ENCODE measurements at places on chromosomes 5 and 9. TPM values are rescaled to one million over a fixed set of nuclear protein-coding genes. Genes with fewer than 3 reads are reported as not detected.

- DNase-seq = peak; percentile 71
Observed at GRCh38 chr9:129026442-129027223, 1.5 kb downstream of the SH3GLB2 start.

GRCh38 chr5:82422751-82423181, 144.6 kb upstream of the RPS23 start:
- no peak for DNase-seq

DNA sequence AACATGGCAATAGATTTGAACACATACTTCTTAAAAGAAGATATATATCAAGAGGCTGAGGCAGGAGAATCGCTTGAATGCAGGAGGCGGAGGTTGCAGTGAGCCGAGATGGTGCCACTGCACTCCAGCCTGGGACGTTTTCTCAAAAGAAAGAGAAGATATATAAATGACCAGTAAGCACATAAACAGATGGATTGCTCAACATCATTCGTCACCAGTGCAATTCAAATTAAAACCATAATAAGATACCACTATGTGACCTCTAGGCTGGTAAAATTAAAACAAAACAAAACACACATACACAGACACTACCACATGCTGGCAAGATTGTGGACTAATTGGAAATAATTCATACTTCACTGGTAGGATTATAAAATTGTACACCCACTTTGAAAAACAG, 5.3 kb upstream of the TXN start:
- DNase-seq = no peak

GRCh38 chr5:35145691-35146317, 84.5 kb downstream of the PRLR start:
- no peak for DNase-seq

GRCh38 chr5:52783226-52783959, 4.3 kb upstream of the ITGA1 start:
- no peak for DNase-seq

DNA sequence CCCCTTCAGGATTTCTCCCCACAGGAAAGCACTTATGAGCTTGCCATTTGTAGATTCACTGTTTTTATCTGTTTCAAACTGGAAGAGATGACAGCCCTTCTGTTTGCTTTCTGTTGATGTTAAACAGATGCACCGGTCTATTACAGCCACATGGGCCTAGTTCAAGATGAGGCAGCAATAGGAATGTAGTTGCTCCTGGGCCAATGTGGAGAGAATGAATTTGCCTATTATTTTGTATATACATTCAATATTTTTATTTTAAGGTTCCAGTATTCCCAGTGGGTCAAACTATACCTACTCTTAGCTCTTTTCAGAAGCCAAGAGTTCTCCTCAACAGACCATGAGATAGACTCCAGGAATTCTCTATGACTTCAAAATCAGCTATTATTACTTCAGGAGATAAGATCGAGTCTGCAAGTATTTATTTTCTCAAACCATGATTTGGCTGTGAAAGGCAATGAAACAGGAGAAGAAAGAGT, 461.6 kb downstream of the RASEF start:
- no peak for DNase-seq

GRCh38 chr5:102715082-102715807, 39.9 kb upstream of the PAM start:
- no peak for DNase-seq

DNA sequence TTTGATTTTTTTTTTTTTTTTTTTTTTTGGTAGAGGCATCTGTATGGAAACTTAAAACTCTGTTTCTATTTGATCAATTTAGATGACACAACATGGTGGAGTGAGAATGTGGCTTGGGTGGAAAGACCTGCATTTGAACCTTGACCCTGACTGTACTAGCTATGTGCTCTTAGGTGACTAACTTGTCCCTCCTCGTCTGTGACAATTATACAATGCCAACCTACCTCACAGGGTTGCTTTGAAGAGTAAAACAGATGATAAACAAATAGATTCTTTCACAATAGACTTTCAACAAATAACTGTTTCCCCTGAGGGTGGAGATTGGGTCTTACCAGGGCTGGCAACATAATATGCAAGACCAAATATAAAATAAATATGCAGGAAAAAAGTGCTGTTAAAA, 109.3 kb downstream of the CRB2 start:
- no peak for DNase-seq

DNA sequence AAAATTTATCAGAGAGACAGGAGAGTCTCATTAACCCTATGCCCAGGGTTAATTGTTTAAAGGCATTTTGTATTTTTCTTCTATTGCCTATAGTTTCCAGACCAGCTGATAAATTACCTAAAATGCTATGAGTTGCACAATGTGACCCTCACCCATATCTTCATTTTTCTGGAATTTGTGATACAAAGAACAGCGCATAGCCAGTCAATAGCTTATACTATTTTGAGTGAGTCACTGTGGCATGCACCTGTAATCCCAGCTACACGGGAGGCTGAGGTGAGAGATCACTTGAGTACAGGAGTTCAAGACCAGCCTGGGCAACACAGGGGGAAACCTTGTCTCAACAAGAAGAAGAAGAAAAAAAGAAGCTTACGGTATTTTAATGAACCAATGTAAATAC, 2.8 kb downstream of the C9orf153 start:
- no peak for DNase-seq

DNA sequence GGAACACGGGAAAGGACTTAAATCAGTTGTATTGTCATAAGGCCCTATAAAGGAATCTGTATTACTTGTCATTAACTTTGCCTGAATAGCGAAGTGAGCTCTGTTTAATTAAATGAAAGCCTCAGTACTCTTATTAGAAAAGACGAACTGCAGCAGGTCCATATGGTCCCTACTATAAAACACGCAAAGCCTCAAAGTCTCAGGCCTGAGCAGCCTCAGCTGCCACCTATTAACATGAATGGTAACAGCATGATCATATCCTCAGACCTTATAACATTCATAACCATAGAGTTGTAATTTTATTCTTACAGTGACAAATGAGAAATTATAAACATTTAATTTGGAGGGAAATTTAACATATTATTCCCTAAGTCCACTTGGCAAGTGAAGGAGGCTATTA, 1113.7 kb upstream of the WWC1 start:
- no peak for DNase-seq

- DNase-seq = no peak
Observed at GRCh38 chr5:54073735-54074134, 236.6 kb downstream of the ARL15 start.

DNA sequence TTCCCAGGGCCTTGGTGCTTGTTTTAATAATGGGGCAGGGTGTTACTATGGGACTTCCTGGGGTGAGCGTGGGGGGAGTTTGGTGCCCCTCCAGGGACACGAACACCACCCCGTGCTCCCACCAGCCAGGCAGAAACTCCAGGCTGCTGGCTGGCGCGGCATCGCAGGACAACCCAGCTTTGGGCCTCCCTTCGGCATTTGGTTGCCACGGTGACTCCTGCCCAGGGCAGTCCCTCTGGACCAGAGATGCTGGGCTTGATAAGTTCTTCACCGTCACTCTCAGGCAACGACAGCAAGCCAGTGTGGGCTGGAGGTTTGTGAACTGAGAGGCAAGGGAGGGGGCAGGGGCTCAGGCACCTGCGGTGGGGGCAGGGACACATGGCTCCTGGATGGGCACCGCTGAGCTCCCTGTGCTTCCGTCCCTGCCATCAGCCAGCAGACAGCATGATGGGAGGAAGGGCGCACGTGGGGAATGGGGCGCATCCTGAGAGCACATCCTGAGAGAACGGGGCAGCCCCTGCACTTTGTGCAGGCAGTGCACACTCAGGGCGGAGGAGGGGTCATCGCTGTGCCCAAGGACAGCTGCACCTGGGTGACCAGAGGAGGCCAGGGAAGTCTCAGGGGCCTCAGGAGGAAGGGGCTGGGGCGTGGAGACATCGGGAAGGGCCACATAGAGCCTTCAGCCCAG, 116.4 kb downstream of the RXRA start:
- DNase-seq = no peak

- no peak for DNase-seq
Observed at GRCh38 chr5:94910721-94911120, 292.3 kb downstream of the SLF1 start.

DNA sequence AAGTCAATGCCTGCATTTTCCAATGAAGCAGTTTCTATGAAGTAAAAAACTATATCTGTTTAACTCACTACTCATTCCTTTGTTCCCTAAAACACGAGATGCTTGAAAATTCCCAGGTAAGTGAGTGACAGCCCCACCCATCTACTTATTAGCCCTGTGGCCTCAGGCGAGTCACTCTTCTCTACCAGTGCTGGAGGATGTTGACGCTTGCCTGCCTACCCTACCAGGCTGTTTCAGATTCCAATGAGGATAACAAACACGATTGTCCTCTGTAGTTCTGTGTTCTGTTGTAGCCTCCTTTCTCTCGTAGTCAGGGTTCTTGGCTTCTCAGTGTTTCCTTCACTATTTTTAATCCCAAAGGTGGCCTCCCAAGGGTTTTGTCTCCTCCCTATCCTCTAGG, 388.8 kb downstream of the KDM4C start:
- no peak for DNase-seq

GRCh38 chr5:110823571-110823970, 84.8 kb downstream of the SLC25A46 start:
- DNase-seq = no peak

DNA sequence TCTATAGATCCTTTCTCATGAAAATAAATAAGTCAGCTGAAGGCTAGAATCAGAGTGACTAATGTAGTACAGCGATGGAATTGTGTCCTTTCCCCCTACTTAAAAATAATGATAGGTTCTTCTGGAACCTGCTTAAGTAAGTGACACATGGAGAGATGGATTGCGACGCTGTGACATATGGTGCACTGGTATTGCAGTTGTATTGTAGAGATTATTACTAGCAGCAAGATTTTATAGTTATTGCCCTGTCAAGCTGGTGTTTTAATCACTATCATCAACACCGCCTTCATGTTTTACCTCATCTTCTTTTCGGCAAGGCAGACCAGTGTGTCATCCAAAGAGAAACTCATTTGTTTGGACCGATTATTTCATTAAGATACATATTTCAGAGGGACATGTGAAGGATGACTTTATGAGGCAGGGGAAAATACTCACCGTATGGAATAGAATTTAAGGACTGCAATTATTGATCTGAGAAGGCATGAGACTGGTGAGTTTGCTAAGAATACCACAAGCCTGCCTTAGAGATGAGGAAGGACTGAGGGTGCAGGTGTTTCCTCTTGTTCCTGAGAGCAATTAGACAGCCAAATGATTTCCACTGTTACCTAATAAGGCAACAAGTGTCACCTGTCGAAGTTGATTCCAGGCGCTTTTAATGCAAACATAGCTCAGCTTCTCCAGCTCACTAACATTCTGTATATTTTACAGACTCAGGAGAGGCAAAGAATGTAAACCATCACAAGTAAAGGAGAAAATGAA, 1855.5 kb downstream of the MAT2B start:
- no peak for DNase-seq

- no peak for DNase-seq
Observed at GRCh38 chr5:93402451-93402850, 178.6 kb downstream of the NR2F1-AS1 start.

DNA sequence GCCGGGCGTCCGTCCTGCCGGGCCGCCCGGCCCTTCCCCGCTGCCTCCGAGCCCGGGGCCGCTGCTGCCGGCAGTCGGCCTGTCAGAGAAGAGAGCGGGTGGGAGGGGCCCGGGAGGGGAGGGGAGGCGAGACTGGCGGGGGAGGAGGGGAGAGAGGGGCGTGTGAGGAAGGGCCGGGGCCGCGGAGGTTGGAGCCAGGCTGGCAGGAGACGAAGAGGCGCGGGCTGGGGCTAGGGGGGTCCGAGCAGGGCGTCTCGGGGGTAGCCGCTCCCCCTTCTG, 570 bp downstream of the CREBRF start:
- DNase-seq = no peak

DNA sequence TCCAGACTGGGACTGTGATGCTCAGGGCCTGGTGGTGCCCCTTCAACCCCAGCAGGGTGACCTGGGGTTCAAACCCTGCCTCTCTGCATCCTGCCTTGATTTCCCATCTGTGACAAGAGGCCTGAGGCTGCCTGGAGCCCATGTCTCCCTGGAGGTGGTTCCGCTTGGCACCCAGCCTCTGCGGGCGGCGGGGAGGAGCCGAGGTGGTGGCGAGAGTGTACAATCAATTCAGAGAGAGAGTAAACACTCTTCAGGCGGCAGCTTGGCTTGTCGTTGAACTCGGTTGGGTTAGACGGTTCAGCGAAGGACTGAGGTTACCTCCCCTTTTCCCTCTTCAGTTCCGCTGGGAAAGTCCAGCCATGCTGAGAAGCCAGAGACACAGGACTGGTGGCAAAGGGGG, 39.3 kb downstream of the NTNG2 start:
- DNase-seq = no peak

DNA sequence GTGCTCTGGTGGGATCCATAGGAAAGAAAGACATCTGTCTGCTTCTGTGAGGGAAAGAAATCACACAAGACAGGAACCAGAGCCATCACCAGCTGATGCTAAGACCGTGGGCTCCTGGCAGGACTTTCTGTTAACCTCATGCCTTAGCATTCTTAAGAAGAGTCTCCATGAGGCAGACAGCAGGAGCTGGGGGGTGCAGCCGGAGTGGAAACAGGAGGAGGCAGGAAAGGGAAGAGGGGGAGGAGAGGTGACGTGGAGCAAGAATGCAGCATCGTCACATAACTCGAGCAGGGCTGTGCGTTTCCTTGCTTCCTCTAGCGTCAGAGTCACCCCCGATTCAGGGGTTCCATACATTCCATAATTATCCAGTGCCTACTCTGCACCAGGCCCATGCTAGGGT, 53.6 kb downstream of the ERGIC1 start:
- no peak for DNase-seq

DNA sequence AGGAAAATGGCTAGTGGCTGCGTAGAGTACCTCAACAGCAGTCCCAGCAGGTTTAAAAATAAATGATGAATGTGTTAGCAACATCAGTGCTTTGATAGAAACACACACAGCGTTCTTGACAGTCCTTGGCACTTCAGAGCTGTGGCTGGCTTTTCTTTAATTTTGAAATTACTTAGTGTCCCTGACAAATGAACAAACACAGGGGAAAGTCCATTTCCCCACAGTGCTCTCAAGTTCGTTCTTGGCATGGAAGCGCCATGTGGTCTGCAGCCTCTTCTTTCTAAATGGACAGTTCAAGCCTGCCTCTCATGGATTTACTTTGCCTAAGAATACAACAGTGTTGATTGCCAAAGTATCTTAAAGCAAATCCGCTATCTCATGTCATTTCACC, 102.2 kb downstream of the ADAMTS12 start:
- DNase-seq = no peak

GRCh38 chr5:176682016-176682531, 34.8 kb downstream of the TSPAN17 start:
- DNase-seq = no peak

GRCh38 chr5:154411338-154411737, 34.5 kb upstream of the SAP30L start:
- no peak for DNase-seq

GRCh38 chr5:13359344-13359743, 585.1 kb downstream of the DNAH5 start:
- no peak for DNase-seq

- peak; percentile 92 for DNase-seq
Observed at GRCh38 chr9:129483415-129484351, 137.2 kb downstream of the C9orf50 start.

- no peak for DNase-seq
Observed at GRCh38 chr9:127873886-127874285, 3.6 kb downstream of the AK1 start.

The SCGB3A1 gene
- not detected for total RNA-seq

The CCL28 gene
- 1.4 TPM for total RNA-seq

The TMEFF1 gene
- 2.0 TPM for total RNA-seq

The CCDC112 gene
- 11.3 TPM for total RNA-seq

The LCN9 gene
- not detected for total RNA-seq

The RGS7BP gene
- 4.3 TPM for total RNA-seq

The CSF2 gene
- not detected for total RNA-seq

The SLC46A2 gene
- total RNA-seq = 3.1 TPM

Data from urinary bladder (tissue), 4 donors.